Erythroblast (primary cell): ENCODE measurements at places on chromosomes 4 and X.

GRCh38 chrX:49884290-49884862 lies 5.1 kb downstream of the USP27X start:
- peak; percentile 64 for DNase-seq

- no peak for DNase-seq
These were observed 766.8 kb upstream of the FTHL17 start for GRCh38 chrX:31838617-31839016.

DNA sequence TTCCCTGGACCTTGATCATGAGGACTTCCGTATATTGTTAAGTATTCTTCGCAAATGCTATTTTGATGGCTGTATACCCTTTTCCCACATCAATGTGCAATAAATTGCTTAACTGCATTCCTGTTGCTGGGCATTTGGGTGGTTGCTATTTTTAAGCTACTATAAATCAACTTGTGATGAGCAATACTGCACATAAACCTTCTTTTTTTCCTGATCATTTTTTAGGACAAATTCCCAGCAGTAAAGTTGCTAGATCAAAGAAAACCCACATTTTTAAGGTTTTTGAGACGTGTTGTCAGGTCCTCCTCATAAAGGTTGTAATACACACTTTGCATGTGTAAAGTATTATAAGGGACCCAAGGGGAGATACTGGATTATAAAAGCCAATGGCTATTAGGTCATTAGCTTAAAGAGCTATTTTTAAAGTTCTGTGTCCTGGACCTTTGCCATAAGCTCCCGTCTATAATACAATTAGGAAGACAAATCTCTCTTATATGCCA lies 35.6 kb downstream of the LIMCH1 start:
- no peak for DNase-seq

DNA sequence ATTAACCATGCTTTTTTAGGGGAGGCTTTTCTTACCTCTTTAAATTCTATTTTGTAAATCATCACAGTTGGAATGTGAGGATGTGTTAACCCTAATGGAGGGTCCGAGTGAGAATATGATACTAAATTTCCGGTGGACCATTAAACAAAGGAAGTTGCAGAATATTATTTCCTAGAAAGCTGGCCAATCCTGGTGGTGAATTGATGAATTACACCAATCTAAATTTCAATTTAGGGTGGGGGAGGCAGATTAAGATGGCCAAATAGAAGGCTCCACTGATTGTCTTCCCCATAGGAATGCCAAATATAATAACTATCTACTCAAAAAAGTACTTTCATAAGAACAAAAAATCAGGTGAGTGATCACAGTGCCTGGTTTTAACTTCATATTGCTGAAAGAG lies 1045.6 kb downstream of the GLUD2 start:
- no peak for DNase-seq

- DNase-seq: no peak
These were observed 41.9 kb downstream of the UBA6 start for GRCh38 chr4:67659065-67659464.

DNA sequence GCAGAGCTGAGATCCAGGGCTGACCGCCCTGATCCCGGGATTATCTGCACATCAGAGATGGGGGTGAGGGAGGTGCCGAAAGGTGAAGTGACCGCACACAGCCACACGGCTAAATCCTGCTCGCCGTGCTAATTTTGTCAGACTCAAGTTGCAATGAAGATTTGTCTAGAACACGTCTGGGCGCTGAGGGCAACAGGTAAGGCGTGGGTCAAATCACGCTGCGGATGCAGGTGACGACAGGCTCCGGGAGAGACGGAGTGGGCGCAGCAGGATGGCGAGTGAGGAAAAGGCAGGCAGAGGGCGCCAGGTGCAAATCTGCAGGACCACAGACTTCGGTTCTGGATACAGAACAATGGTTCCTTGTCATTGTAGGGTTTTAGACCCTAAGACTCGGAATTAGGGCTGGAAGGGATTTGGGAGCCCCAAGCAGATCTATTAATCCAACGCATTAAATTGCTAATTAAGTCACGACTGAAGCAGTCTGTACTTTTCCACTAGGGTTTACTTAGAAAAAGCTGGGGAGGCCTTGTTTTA lies 1.9 kb upstream of the TBC1D14 start:
- DNase-seq: no peak

DNA sequence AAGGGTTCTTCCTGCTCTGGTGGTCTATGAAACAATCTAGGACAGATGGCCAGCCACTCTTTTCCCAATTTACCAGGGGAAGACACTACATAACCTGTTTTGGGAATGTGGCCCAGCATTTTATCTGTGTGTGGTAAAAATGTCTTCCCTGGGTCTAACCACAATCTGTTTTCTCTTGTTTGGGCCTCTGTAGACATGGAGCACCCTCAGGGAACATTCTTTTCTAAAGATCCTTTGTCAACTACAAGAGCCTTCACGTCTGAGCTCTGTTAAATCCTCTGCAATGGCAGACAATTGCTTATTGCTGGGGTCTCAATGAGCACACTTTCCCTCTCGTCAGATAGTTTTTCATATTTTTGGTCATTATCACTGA lies 35.5 kb downstream of the PLAC1 start:
- DNase-seq: no peak

- no peak for DNase-seq
These were observed 138.1 kb downstream of the CPZ start for GRCh38 chr4:8730681-8731080.

- DNase-seq: no peak
These were observed 108.2 kb upstream of the MAMLD1 start for GRCh38 chrX:150254909-150255308.

GRCh38 chrX:10106806-10107205 lies 50.0 kb upstream of the CLCN4 start:
- DNase-seq: no peak

- DNase-seq: no peak
These were observed 805.8 kb upstream of the PABPC4L start for GRCh38 chr4:135007400-135007799.

DNA sequence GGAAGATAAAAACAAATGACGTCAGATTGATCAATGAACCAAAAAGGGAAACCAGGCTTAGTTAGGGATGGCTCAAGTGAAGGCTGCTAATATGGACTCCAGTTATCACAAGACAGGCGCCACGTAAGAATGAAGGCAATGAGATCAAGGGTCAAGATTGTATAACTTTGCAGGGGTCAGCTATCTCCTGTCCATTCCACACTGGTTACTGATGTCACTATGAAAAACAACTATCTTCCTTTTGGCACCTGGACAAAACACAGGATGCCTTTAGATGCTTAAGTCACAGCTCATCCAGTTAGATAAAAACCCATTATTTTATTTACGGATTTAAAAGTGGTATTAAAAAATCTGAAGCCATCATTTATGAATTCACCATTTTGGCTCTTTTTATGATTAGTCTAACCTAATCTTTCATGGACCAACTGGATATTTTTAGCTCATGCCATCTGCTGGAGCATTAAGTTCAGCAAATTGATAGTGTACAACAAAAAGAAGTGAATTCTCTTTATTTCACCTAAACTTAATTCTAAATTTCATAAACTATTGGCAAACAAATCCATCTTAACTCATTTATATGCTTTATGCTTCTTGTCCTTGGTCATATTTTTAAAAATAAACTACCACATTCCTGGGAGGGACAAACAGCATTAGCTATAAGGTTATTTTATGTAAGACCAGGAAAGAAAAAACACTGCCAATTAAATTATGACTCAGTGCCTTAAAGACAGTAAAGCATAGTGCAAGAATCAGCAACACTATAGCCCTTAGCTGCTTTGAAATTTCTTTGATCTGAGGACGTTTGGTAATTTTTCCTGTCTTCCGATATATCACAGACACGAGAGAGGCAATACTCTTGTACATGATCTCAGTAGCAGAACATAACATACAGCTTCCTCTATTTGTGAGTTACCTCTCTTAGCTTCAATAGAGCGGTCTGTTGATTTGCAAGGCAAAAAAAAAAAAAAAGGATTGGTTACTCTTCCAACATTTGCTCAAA lies 27.0 kb downstream of the DHX15 start:
- no peak for DNase-seq
